ENCODE measurements at places on chromosomes 16 and 17. TPM values are rescaled to one million over a fixed set of nuclear protein-coding genes. Genes with fewer than 3 reads are reported as not detected.

DNA sequence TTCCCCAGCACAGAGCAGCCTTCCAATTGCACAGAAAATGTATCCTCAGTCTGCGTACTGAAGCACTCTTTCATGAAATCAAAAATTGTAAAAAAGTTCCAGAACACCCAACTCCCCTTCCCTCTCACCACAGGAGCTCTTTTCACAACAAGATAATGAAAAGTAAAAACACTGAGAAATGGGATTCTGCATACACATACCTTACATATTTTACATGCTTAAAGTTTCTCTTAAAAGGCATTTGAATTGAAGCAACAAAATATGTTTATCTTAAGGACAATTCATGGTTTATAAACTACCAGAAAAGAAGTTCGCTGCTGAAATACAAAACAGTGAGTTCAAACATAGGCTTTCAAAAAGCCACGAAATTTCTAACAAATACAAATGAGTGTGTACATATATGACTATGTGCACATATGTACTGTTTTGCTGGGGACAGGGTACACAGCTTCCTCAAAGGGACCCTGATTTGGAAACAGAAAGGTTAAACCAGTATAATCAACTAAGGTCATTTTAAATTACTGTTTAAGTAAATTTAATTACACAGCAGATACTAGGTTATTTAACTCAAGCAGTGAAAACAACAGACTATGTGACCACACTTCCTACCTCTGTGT is 33.8 kb downstream of the COG1 start:
- peaks cover 8% of the 10 kb centered on the region for H3K4me1 ChIP-seq
- no peak overlapping the region for H3K4me3 ChIP-seq
- H3K27me3 ChIP-seq, result no peaks in the 10 kb centered on the region
- DNase-seq, result no peak
- no peak overlapping the region for H3K27ac ChIP-seq

Gene AGRP
- polyA plus RNA-seq, result 0.13 TPM

GRCh38 chr16:66551788-66552285 is 539 bp upstream of the CKLF start:
- peaks cover 29% of the 10 kb centered on the region for H3K4me1 ChIP-seq
- H3K36me3 ChIP-seq, result peaks cover 4% of the 10 kb centered on the region
- DNase-seq, result no peak
- H3K27me3 ChIP-seq, result no peaks in the 10 kb centered on the region

Gene SRCAP
- polyA plus RNA-seq, result 36.8 TPM

- H3K27me3 ChIP-seq, result peaks cover 8% of the 10 kb centered on the region
- no peaks in the 10 kb centered on the region for H3K36me3 ChIP-seq
- peaks cover 15% of the 10 kb centered on the region for H3K4me1 ChIP-seq
- DNase-seq, result no peak
- H3K27ac ChIP-seq, result no peak overlapping the region
- H3K4me3 ChIP-seq, result no peak overlapping the region
Measured at GRCh38 chr17:43784068-43784467, 3.8 kb downstream of the CFAP97D1 start.

- H3K27me3 ChIP-seq, result no peaks in the 10 kb centered on the region
- peak overlapping the region; percentile 80 for H3K4me3 ChIP-seq
- no peaks in the 10 kb centered on the region for H3K36me3 ChIP-seq
- DNase-seq, result peak; percentile 58
Measured at GRCh38 chr16:8961811-8962390, 1.8 kb downstream of the USP7 start.

DNA sequence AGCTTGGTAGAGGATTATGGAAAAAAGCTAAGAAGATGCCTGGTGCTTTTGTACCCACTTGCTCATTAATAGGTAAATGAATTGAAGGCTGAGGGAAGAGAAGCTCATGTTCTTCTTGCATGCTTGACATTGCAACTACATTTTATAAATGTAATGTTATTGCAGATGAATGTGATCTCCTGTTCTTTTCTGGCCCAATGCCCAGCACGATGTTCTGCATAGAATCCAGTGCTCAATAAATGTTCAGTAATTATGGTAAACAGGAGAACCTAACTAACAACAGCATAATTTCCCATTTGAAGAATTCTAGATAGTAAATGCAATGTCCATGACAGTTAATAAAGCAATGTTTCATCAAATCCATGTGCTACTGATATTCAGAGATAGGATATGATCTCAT is 638.2 kb upstream of the SOX9 start:
- no peak overlapping the region for H3K4me3 ChIP-seq
- no peak for DNase-seq
- no peaks in the 10 kb centered on the region for H3K27me3 ChIP-seq
- no peak overlapping the region for H3K27ac ChIP-seq

Data from large intestine (tissue), 12 donors.